ENCODE measurements at places on chromosomes 13 and 19. TPM values are rescaled to one million over a fixed set of nuclear protein-coding genes. Genes with fewer than 3 reads are reported as not detected.

GRCh38 chr13:109989686-109990085, 203.3 kb upstream of the IRS2 start:
- no peaks in the 10 kb centered on the region for H3K36me3 ChIP-seq
- no peak overlapping the region for H3K4me3 ChIP-seq
- H3K27me3 ChIP-seq = no peaks in the 10 kb centered on the region
- no peak for DNase-seq

Gene GPALPP1
- 36.2 TPM for total RNA-seq

Gene IGFLR1
- total RNA-seq = 10.1 TPM

- DNase-seq = no peak
- H3K4me1 ChIP-seq = no peaks in the 10 kb centered on the region
- no peaks in the 10 kb centered on the region for H3K27me3 ChIP-seq
- H3K4me3 ChIP-seq = no peak overlapping the region
- no peak overlapping the region for H3K27ac ChIP-seq
Measured at GRCh38 chr13:102868366-102868936, 22.6 kb downstream of the ERCC5 start.

Gene RFPL4AL1
- total RNA-seq = not detected

Gene OR7C1
- total RNA-seq = not detected

GRCh38 chr13:106440866-106441265, 94.6 kb downstream of the EFNB2 start:
- no peak overlapping the region for H3K27ac ChIP-seq
- H3K27me3 ChIP-seq = no peaks in the 10 kb centered on the region
- H3K36me3 ChIP-seq = no peaks in the 10 kb centered on the region
- no peak for DNase-seq

GRCh38 chr19:58466089-58466759, 656 bp upstream of the ZNF324 start:
- no peaks in the 10 kb centered on the region for H3K27me3 ChIP-seq
- peak overlapping the region; percentile 42 for H3K4me3 ChIP-seq

- no peaks in the 10 kb centered on the region for H3K27me3 ChIP-seq
- no peak overlapping the region for H3K4me3 ChIP-seq
- H3K36me3 ChIP-seq = no peaks in the 10 kb centered on the region
- no peak for DNase-seq
- no peak overlapping the region for H3K27ac ChIP-seq
Measured at GRCh38 chr13:112056284-112056727, 10.6 kb upstream of the SOX1 start.

DNA sequence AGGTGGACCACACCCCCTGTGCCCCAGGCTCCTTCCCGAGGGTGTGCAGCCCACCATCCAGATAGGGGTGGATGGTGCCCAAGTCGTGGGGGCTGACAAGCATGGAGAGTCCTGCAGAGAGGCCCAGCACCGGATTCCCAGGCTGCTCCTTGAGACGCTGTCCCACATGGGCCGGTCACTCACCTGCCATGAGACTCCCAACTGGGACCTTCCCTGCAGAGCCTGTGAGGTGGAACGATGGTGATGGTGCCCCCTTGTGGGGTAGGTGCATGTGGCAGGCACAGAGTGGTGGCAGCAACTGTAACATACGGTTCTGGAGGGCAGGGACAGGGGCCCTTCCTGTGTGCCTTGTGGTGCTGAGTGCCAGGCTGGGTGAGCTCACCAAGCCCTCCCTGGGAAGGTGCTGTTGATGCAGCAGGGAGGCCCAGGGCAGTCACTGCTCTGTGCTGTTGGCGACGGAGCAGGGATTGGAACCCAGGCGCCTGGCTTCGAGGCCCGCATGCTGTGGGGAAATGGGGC, 33.1 kb downstream of the PPP1R37 start:
- DNase-seq = peak; percentile 76
- H3K4me1 ChIP-seq = peaks cover 12% of the 10 kb centered on the region
- H3K36me3 ChIP-seq = no peaks in the 10 kb centered on the region
- peak overlapping the region; percentile 17 for H3K27ac ChIP-seq
- no peak overlapping the region for H3K4me3 ChIP-seq

DNA sequence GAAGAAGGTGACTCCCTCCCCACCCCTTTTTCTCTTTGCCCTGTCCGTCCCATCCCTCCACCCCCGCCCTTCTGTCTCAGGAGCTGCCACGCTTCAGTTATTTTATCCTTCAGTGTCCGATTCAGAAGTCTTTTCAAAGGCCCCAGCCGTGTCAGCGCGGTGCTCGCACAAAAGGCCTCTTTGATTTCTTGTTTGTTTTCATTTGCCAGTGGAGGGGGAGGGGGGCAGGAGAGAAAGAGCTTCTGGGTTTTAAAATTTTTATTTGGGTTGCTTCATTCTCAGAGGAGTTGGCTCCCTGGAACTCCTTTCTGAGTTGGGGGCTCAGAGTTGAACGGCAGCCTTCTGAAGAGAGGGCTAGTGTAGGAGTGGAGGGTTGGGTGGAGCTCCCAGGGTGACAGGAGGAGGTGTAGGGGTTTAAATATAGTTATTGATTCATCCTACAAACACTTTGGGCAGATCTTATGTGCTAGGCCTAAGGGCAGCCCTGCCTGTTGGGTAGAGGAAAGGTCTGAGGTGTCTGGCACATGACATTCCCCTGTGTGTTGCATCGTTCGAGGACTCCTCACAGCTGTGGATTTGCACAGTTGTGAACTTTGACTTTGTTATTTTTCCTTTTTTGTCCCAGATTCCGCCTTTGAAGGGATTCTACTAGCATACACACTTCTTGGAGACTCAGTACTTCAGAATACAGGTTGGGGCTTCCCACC, 36.8 kb downstream of the NFIX start:
- H3K4me1 ChIP-seq = peaks cover 13% of the 10 kb centered on the region
- H3K4me3 ChIP-seq = no peak overlapping the region
- no peaks in the 10 kb centered on the region for H3K27me3 ChIP-seq
- H3K36me3 ChIP-seq = no peaks in the 10 kb centered on the region
- peak; percentile 28 for DNase-seq

Gene ZNF549
- total RNA-seq = 5.2 TPM
